Stimulated activated CD8-positive, alpha-beta memory T cell treated with anti-CD3 and anti-CD28 coated beads, Interleukin-7, amount 100 ng/mL, for 24 hours (primary cell): ENCODE measurements at places on chromosomes 1 and 21.

DNA sequence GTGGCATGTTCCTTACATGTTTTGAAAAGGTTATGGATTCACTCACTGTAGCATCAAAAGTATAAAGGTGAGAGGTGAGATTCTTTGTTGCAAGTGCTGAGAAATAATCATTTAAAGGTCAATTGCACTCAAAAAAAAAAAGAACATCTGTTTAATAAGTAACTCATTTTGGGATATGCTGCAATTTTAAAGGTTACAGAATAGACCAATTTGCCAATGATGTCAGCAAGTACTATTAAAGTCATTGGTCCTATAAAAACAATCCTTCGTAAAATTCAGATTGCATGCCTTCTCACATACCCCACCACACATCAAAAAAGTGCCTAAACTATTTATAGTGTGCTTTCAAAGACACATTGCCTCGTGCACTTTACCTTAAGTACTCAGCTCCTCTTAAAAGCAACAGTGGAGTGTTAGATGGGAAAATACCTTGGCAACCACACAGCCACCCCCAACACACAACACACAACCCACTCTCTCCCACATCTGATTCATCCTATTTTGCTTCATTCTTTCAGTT lies 218.2 kb upstream of the ADGRL2 start:
- DNase-seq, result no peak

- DNase-seq, result peak; percentile 88
These were observed 9.4 kb downstream of the ETV3L start for GRCh38 chr1:157090196-157090647.

GRCh38 chr21:45479691-45480675 lies 62.3 kb downstream of the SLC19A1 start:
- no peak for DNase-seq

DNA sequence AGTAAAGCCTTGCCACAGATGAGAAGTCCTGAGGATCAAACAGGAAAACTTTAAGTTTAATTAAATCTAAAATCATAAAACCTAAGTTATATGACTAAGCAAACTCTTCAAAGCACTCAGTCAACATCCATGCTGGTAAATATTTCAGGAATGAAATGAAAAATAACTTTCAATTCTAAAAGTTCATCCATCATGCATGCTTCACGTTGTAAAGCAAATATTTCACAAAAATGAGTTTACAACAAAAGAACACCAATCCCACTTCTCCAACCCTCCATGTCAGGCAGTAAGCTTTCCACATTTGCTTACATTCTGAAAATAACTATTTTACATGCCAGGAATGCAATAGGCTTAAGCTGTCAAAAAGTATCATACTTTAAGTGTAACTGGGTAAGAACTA lies 16.8 kb downstream of the APP start:
- no peak for DNase-seq

- DNase-seq, result no peak
These were observed 2.0 kb downstream of the IFFO2 start for GRCh38 chr1:18954270-18955071.

- DNase-seq, result no peak
These were observed 34.6 kb downstream of the TGFBR3 start for GRCh38 chr1:91851130-91852010.

DNA sequence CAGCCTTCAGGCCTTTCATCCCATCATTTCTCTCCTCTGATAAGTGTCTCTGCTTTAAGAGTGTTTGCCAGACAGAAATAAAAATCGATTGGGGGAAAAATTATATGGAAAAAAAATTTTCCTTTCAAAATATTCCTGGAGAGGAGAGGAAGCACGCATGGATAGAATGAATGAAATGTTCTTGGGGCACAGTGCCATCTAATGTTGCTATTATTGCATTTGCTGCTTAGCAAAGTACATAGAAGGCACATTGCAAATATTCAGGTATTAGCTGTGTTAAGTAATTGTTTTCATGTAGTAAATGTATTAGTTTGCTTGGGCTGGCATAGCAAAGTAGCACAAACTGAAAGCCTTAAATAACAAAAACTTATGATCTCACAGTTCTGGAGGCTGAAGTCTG lies 18.1 kb downstream of the B3GALT5 start:
- DNase-seq, result no peak
